ENCODE measurements at places on chromosomes 3 and 15.
A peak's percentile ranks its signal among the peaks of the same experiment; 100 is the strongest.

DNA sequence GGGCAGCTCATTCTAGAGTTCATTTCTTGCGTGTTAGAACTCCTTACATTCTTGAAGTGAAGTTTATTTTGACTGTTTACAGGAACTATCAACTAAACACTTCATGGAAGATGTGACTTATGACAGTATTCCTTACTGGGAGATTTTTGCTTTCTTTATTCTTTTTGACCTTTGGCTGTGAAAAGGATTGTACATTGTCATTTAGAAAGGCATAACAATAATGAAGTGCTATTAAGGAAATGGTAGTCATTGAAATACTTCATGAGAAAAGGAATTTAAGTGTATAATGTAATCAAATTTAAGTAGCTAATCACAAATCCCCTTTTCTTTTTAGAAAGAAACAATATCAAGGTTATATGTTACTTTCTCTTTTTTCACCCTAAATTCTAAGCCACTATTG lies 11.3 kb downstream of the P2RY14 start:
- H3K4me3 ChIP-seq, result no peak overlapping the region
- H3K4me1 ChIP-seq, result peaks cover 10% of the 10 kb centered on the region
- no peak for DNase-seq
- H3K27me3 ChIP-seq, result no peaks in the 10 kb centered on the region

GRCh38 chr3:173501931-173502489 lies 104.5 kb downstream of the NLGN1 start:
- H3K27ac ChIP-seq, result no peak overlapping the region
- no peaks in the 10 kb centered on the region for H3K4me1 ChIP-seq
- DNase-seq, result no peak
- H3K36me3 ChIP-seq, result no peaks in the 10 kb centered on the region
- no peaks in the 10 kb centered on the region for H3K27me3 ChIP-seq
- H3K4me3 ChIP-seq, result no peak overlapping the region

- H3K4me1 ChIP-seq, result no peaks in the 10 kb centered on the region
- H3K27ac ChIP-seq, result no peak overlapping the region
- no peak for DNase-seq
- no peak overlapping the region for H3K4me3 ChIP-seq
- no peaks in the 10 kb centered on the region for H3K36me3 ChIP-seq
Measured at GRCh38 chr3:106117490-106117858, 248.7 kb upstream of the CBLB start.

DNA sequence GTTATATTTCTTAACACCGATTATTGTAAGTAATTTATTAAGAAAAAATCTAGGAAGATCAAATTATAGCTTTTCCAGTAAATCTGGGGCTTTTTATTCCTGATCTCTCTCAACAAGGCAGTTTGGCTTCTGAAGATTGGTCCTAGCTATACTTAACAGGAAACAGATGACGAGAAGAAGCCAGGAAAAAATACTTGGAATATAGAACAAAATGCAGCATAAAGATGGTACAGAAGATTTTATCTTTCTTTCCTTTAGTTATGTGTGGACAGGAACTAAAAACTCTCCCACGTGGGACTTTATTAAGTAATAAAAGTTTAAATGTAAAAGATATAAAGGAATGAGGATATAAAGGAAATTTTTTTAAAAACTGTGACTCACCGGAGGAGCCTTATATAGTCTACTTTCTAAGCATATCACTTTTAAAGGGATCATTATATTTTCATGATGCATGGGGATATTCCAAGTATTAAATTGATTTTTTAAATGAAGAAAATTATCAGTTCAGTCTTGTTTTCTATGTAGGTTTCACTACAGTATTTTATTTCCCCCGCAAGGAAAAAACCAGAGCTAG lies 8.2 kb downstream of the B3GNT5 start:
- no peak for DNase-seq
- no peaks in the 10 kb centered on the region for H3K4me1 ChIP-seq
- no peaks in the 10 kb centered on the region for H3K36me3 ChIP-seq
- H3K27me3 ChIP-seq, result no peaks in the 10 kb centered on the region
- no peak overlapping the region for H3K27ac ChIP-seq

GRCh38 chr15:88657326-88658069 lies 18.7 kb downstream of the ISG20 start:
- peak overlapping the region; percentile 96 for H3K27ac ChIP-seq
- no peaks in the 10 kb centered on the region for H3K27me3 ChIP-seq
- H3K4me1 ChIP-seq, result peaks cover 21% of the 10 kb centered on the region
- no peaks in the 10 kb centered on the region for H3K36me3 ChIP-seq

DNA sequence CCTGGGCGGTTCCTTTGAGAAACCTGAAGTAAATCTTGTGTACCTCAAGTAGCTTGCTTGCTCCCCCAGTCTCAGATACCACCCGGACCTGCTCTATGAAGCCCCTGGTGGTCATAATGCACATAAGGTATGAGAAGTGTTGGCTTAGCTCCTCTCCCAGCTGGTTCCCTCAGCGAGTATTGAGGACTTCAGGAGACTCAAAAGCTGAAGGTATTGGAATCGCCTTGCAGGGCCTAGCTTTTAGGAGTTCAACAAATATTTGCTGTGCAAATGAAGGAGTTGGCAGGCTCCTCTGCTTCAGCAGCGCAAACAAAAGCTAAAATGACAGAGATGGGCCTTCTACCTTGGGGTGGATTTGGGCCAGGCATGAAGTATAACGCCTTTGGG lies 1.7 kb downstream of the CMTM8 start:
- no peaks in the 10 kb centered on the region for H3K36me3 ChIP-seq
- no peak overlapping the region for H3K4me3 ChIP-seq
- H3K4me1 ChIP-seq, result peaks cover 8% of the 10 kb centered on the region

- peaks cover 16% of the 10 kb centered on the region for H3K27me3 ChIP-seq
- peak; percentile 54 for DNase-seq
- no peaks in the 10 kb centered on the region for H3K36me3 ChIP-seq
- peaks cover 1% of the 10 kb centered on the region for H3K4me1 ChIP-seq
- peak overlapping the region; percentile 62 for H3K4me3 ChIP-seq
Measured at GRCh38 chr15:67833710-67834511, 5.9 kb downstream of the RNU6-1 start.

DNA sequence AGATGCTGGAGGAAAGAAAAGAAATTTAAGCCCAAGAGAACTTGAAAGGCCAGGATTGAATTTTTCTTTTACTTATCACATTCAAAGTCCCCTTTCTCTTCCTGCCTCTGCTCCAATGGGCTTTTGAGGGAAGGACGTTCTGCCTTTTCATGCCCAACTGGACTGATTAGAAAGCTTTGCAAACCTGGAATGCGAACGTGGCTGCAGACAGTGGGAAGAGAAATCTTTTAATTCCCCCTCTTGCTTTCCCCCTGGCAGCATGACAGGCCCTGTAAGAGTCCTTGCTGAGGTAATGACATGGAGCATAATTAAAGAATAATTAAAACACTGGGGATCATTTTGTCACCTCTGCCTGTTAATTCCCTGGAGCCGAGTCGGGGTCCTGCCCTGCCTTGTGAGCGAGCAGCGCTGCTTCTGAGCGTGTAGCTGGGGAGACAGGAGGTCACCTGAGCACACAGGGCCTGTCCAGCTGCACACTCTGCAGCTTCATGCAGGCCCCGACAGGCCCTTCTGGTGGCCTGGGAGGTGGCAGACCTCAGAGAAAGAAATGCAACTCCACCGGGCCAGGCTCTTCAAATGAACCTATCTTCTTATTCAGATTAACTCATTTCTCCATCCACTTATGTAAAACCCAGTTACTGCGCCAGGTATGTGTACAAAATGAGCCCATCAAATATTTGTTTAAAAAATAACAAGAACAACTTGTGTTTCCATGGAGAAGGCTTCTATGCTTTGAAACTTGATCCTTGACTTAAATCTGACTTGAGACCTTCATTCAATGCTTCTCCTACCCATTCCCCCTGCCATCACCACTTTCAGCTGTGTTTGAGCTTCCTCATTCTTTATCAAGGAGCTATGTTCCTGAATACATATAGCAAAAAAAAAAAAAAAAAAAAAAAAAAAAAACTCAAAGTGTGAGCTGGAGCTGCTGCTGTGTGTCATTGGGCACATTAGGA lies 628.2 kb upstream of the CFAP20DC start:
- no peak overlapping the region for H3K4me3 ChIP-seq
- no peaks in the 10 kb centered on the region for H3K27me3 ChIP-seq

GRCh38 chr15:40272485-40273056 lies 10.3 kb downstream of the ANKRD63 start:
- no peak overlapping the region for H3K4me3 ChIP-seq
- H3K36me3 ChIP-seq, result no peaks in the 10 kb centered on the region
- peak; percentile 27 for DNase-seq
- no peaks in the 10 kb centered on the region for H3K27me3 ChIP-seq

GRCh38 chr15:70164910-70165715 lies 67.4 kb upstream of the TLE3 start:
- H3K27me3 ChIP-seq, result no peaks in the 10 kb centered on the region
- H3K4me3 ChIP-seq, result no peak overlapping the region
- DNase-seq, result no peak

DNA sequence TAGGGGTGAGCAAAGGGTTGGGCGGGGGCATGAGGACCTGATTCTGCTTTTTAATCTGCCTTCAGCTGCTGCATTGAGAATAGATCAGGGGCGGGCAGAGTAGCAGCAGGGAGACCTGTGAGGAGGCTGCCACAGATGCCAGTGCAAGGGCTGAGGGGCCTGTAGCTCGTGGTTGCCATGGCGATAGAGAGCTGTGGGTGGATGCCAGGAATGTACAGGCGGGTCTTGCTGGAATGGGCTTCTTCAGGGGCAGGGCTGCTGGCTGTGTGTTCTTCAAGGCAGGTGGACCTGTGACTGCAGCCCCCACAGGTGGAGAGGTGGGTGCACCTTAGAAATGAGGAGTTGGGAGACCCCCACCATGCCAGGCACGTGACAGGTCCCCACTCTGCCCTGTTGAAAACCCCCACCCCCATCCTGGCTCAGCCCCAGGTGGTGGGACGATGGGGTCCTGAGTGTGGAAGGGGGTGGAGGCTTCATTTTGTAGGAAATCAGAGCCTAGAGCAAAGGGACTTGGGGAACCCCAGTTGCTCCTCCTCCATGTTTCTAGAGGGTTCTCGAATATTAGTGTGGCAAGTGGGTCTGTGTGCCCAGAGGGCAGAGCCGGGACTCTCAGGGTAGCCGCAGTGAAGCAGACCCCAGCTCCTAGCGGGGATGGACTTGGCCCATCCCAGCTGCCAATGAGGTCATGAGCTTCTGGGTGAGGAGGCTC lies 38.3 kb downstream of the SLC6A6 start:
- no peaks in the 10 kb centered on the region for H3K36me3 ChIP-seq
- H3K4me3 ChIP-seq, result no peak overlapping the region
- no peak overlapping the region for H3K27ac ChIP-seq
- peaks cover 10% of the 10 kb centered on the region for H3K4me1 ChIP-seq

DNA sequence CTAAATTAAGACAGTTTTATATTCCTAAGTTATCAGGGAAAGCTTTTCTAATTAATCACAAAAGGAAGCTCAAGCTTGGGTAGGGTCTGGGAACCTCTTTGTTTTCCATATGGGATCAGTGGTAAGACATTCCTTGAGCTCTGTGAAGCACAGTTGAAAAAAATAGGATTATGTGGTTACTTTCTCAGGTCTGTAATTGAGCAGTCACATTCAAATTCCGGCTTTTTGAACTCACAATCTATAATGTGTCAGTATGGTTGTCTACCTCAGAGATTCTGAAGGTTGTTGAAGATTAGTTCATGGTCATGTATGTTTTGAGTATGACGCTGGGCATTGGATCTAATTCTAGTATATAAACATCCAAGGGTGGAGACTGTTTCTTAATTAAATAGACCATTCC lies 364.5 kb downstream of the LPP start:
- no peak for DNase-seq
- no peaks in the 10 kb centered on the region for H3K27me3 ChIP-seq
- no peak overlapping the region for H3K27ac ChIP-seq
- H3K36me3 ChIP-seq, result no peaks in the 10 kb centered on the region

GRCh38 chr3:10516544-10517452 lies 11.4 kb upstream of the ATP2B2 start:
- H3K27me3 ChIP-seq, result peaks cover 9% of the 10 kb centered on the region
- no peak overlapping the region for H3K27ac ChIP-seq
- DNase-seq, result no peak
- no peaks in the 10 kb centered on the region for H3K4me1 ChIP-seq
- H3K36me3 ChIP-seq, result no peaks in the 10 kb centered on the region

DNA sequence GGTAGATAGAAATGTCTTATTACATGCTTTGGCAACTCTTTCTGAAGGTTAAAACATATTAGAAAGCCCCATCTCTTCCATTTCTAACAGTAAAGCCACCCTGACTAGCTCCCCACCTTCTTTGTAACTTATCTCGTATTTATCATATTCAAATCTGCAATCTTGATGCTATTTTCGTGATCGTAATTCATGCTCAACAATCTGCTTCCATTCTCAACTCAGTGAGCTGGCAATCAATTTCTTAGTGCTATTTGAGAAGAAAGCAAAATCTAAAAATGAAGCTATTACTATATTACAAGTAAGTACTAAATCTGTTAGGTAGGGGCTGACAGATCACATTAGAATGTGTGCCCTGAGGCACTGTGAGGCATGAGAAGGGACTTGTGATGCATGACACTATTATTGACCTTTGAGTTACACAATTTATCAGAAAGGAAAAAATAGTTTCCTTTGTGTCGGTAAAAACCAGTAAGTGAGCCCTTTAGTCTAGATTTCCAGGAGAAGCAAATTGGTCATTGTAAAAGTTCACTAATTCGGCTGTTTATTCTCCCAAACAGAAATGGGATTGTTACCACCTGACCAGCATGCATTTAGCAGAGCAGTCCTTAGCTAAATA lies 379.7 kb upstream of the CNTN6 start:
- H3K4me3 ChIP-seq, result no peak overlapping the region
- no peak overlapping the region for H3K27ac ChIP-seq
- no peak for DNase-seq
- H3K4me1 ChIP-seq, result no peaks in the 10 kb centered on the region
- no peaks in the 10 kb centered on the region for H3K27me3 ChIP-seq

- H3K27me3 ChIP-seq, result no peaks in the 10 kb centered on the region
- no peak overlapping the region for H3K4me3 ChIP-seq
- no peak overlapping the region for H3K27ac ChIP-seq
- no peak for DNase-seq
Measured at GRCh38 chr15:69090197-69090948, 70.1 kb upstream of the GLCE start.

- no peak overlapping the region for H3K27ac ChIP-seq
- no peaks in the 10 kb centered on the region for H3K36me3 ChIP-seq
- no peak overlapping the region for H3K4me3 ChIP-seq
- no peak for DNase-seq
- H3K4me1 ChIP-seq, result peaks cover 17% of the 10 kb centered on the region
Measured at GRCh38 chr15:60751985-60752952, 273.3 kb upstream of the ICE2 start.

DNA sequence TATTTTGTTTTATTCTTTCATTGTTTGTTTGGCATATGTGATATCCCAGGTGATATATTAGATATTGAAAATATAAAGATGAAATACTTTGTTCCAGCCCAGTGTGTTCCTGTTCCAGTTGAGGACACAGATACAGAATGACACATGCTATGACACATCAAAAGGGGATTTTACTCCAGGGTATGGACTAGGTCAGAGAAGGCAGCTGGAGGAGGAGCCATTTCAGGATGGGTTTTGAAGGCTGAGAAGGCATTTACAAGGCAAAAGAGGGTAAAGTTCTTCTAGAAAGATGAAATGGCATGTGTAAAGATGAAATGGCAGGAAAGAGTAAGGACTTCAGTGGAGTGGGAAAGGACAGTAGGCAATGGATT lies 163.8 kb downstream of the ZIC1 start:
- no peaks in the 10 kb centered on the region for H3K27me3 ChIP-seq
- DNase-seq, result no peak
- H3K27ac ChIP-seq, result no peak overlapping the region
- H3K36me3 ChIP-seq, result no peaks in the 10 kb centered on the region
- H3K4me1 ChIP-seq, result no peaks in the 10 kb centered on the region

Measured in MM.1S (cell line).